Activated naive CD4-positive, alpha-beta T cell (primary cell): ENCODE measurements at places on chromosomes 4 and X.

- DNase-seq, result no peak
These were observed 116.1 kb downstream of the PCDH7 start for GRCh38 chr4:30836231-30836630.

DNA sequence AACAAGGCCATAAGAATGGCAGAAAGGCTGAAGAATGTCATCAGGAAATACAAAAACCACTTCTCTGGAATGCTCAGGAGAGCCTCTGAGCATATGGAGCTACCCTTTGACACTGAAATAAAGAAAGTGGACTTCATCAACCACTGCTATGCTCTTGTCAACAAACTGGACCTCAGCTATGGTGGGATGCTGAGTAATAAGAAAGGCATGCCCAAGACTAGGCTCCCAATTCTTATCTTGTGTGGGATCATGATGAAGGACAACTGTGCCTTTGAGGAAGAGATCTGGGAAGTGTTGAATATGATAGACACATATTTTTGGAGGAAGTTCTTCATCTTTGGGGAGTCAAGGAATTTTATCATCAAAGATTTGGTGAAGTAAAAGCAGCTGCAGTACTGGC lies 86.9 kb upstream of the MAGEB16 start:
- DNase-seq, result no peak

DNA sequence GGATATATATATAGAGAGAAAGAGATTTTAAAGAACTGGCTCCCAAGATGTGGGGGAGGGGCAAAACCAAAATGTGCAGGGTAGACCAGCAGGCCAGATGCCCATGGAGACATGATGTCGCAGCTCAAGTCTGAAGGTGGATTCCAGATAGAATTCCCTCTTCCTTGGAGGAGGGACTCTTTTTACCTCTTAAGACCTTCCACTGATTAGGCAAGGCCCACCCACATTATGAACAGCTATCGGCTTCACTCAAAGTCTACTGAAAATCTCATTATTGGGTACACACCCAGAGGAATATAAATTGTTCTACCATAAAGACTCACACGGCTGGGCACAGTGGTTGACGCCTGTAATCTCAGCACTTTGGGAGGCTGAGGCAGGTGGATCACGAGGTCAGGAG lies 59.3 kb downstream of the DHRSX start:
- no peak for DNase-seq

DNA sequence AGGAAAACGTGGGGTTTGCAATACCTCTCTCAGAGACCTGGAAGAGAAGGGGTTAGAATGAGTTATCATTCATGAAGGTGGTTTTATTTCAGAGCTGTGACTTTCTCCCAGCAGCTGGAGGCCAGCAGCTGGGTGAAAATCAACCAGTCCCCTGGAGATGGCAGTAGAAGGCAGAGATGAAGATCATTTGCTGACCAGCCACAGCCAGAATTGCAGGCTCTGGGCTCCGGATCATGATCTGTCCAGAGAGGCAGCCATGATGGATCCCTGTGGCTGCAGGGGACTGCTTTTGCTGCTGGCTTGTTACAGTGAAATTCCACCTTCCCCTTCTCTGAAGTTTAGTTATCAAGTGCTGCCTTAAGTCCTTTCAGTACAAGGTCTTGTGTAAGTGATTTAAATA lies 46.9 kb upstream of the TAB3 start:
- no peak for DNase-seq

- no peak for DNase-seq
These were observed 1289.1 kb downstream of the STIM2 start for GRCh38 chr4:28149762-28150161.

DNA sequence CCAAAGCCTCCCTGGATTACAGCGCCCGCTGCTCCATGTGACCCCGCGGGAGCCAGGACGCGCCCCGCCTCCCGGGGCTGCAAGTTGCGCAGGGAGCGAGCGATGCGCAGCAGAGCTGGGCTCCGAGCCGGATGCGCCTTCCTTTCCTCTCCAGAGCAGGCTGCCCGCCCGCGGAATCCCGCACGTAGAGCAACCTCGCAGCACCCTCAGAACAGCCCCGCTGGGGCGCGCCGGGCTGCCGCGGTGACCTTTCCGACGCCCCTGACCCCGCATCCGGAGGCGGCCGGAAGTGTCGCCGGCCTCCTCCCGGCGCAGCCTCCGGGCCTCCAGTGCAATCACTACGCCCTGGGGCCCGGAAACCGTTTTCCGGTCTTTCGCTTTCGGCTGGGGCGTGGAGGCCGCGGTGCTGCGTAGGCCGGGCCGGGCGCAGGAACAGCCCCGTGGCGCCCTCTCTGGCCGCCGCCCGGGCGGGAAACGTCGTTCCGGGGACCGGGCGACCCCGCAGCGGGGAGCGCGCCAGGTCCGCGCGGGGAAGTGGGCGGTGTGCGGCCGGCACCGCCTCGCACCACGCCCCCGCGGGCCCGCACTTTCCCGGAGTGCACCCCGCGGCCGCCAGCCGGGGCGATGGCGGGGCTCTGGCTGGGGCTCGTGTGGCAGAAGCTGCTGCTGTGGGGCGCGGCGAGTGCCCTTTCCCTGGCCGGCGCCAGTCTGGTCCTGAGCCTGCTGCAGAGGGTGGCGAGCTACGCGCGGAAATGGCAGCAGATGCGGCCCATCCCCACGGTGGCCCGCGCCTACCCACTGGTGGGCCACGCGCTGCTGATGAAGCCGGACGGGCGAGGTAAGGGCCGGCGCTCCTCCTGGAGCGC lies at the start of gene CYP4V2:
CYP4V2 (plus strand) TSS at position 368 of the 866 bp plus-strand sequence; CDS start at position 625, 257 bp downstream.
- peak; percentile 76 for DNase-seq

DNA sequence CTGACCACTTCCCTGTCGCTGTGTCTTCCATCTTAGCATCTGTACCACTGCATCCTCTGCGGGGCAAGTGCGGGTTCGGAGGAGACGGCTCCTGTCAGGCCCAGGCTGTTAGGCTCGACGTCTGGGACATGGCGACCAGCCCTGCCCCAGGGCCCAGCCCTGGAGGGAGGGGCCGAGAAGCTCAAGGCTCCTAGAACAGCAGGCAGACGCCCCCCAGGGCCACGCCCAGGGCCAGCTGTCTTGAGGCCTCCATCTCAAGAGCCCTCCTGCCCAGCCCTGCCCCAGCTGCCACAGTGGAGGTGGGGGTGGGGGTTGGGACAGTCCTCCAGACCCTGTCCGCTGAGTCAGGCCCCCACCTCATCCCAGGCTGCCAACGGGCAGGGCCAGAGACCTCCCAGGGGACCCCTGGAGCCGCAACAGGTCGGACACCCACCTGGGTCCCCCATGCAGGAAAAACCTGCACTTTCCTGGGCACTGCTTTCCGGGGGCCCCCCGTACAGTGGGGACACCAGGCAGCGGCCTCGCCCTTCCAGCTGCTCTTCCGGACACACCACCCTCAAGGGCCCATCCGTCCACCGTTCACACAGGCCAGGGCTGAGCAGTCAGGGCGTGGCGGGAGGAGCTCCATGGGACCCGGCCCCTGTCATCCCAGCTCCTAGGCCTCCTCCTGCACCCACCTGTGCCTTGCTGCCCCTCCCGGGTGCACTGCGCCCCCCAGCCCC lies 83.1 kb downstream of the FAM53A start:
- no peak for DNase-seq

- DNase-seq, result no peak
These were observed 15.4 kb upstream of the TBC1D19 start for GRCh38 chr4:26568446-26568994.

GRCh38 chr4:32226204-32226603 lies 1506.0 kb downstream of the PCDH7 start:
- no peak for DNase-seq

- DNase-seq, result no peak
These were observed at the start of gene XK for GRCh38 chrX:37685381-37686359. Gene XK, plus strand, starts transcription at chrX:37685791. Its CDS starts 171 bp downstream, at chrX:37685962.

GRCh38 chrX:10167573-10167972 lies 10.8 kb downstream of the CLCN4 start:
- no peak for DNase-seq

GRCh38 chr4:105923497-105924238 lies 28.4 kb downstream of the NPNT start:
- no peak for DNase-seq

- no peak for DNase-seq
These were observed 120.4 kb downstream of the CHIC1 start for GRCh38 chrX:73683236-73683859.

- DNase-seq, result no peak
These were observed 34.9 kb downstream of the ELOVL6 start for GRCh38 chr4:110163327-110164069.

DNA sequence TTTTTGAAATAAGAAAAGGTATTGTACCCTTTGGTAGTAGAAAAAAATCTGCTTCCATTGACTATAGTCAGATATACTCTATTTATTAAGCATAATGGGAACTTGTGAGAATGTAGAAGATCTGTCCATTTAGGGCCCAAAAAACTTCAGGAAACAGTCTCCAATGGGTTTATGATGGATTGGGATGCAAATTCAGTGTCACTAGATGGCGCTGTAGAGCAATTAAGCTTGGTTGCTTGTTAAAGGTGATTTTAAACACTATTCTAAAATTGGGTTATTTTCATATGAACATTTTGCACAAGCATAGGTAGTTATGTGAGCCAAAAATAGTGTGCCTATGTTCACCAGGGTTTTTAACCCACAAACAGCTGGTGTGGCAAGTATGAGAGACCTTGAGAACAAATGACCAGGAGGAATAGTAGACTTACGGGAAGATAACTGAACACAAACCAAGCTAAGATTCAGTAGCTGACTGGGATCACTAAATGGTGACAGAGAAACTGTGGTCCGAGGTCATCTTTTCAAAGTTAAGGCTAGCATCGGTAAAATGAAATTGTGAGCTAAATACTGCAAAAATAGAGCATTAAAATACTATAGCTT lies 80.3 kb upstream of the LSM6 start:
- DNase-seq, result no peak

DNA sequence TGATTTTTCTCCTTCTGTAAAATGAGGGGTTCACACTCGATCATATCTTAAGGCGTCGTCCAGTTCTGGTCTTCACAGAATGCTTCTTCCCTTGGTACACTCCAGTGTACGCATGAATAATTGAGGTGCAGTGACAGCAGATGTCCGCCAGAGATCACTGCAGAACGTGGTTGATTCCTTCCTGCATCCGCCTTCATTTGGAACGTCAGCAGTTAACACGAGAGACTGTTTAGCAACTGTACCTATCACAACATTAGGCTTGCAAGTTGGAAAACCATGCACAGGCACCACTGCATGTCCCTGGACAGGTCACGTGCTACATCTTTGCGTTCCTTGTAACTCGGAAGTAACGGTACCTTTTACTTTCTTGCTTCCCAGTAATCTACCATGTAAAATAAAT lies 66.0 kb upstream of the GEMIN8 start:
- DNase-seq, result no peak
